Stimulated activated CD4-positive, alpha-beta T cell treated with anti-CD3 and anti-CD28 coated beads, Interleukin-4, amount 100 ng/mL, for 48 hours (primary cell): ENCODE measurements at places on chromosomes 11 and 22.
A peak's percentile ranks its signal among the peaks of the same experiment; 100 is the strongest.

- DNase-seq: no peak
Observed at GRCh38 chr11:119316729-119317591, at the start of gene MCAM. MCAM (minus strand) TSS chr11:119317130; CDS start chr11:119317101, 29 bp downstream.

DNA sequence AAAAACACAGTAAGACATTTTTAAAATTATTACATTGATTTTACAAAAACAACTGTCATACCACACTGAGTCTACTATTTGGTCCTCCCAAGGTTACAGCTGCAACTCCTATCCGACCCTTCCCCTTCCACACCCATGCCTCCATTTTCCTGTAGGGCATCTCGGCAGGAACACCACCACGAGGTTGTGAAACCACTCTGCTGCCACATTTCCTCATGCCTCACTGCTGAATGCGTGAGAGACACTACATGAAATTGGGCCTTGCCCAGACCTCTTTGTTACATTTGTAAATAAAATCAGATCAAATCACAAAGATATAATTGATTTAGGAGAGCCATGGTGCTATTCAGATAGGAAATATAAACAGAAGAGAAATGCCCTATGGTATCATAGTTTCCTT is 2.0 kb downstream of the ARHGAP32 start:
- DNase-seq: no peak

- no peak for DNase-seq
Observed at GRCh38 chr22:49229483-49230193, 598.0 kb downstream of the BRD1 start.

DNA sequence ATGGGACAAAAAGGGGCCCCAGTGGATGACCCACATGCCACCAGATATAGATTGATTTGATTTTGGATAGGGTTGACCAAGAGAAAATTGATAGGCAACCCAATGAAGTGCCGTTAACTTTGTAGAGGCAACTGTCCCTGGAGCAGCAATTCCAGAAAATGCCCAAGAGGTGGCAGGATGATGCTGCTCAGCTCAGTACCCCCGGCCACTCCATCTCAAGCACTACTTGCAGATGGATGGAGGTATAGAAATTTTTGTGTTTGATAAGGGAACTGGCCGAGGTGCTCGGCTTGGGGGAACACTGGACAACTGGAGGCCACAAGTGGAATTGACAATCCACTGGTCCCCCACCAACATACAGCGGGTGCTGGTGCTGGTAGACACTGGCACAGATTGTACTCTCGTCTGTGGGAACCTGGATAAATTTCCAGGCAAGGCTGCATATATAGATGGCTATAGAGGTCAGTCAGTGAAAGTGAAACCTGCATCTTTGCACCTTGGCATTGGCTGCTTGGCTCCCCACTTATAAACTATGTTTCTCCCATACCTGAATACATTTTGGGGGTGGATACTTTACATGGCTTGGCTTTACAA is 86.3 kb downstream of the CCDC83 start:
- peak; percentile 29 for DNase-seq

- DNase-seq: no peak
Observed at GRCh38 chr11:19817265-19817851, 104.7 kb downstream of the NAV2 start.

DNA sequence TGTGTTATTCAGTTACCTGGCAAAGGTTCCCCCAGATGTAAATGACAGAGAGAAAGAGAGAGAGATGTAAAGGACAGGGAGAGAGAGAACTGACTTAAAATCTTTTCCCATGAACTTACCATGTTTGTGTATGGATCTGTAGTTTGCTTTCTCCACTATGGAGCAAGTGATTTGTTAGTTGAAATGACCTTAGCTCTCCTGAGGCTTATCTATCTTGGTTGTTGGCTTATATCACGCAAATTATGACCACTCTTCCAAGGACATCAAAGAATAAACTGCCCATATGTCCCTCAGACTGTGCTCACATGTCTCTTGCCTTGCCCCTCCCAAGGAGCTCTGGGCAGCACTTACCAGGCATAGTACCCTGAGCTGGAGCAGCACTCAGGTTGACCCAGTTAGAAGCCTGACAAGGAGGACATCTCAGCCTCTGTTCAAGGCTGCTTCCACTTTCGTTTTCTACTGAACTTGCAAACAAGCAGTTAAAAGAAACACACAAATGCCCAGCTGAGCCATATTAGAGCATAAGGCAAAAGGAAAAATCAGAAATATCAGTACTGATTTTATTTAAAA is 95.3 kb upstream of the RCN1 start:
- no peak for DNase-seq

- DNase-seq: no peak
Observed at GRCh38 chr22:24416095-24416494, 11.3 kb upstream of the ADORA2A start.

DNA sequence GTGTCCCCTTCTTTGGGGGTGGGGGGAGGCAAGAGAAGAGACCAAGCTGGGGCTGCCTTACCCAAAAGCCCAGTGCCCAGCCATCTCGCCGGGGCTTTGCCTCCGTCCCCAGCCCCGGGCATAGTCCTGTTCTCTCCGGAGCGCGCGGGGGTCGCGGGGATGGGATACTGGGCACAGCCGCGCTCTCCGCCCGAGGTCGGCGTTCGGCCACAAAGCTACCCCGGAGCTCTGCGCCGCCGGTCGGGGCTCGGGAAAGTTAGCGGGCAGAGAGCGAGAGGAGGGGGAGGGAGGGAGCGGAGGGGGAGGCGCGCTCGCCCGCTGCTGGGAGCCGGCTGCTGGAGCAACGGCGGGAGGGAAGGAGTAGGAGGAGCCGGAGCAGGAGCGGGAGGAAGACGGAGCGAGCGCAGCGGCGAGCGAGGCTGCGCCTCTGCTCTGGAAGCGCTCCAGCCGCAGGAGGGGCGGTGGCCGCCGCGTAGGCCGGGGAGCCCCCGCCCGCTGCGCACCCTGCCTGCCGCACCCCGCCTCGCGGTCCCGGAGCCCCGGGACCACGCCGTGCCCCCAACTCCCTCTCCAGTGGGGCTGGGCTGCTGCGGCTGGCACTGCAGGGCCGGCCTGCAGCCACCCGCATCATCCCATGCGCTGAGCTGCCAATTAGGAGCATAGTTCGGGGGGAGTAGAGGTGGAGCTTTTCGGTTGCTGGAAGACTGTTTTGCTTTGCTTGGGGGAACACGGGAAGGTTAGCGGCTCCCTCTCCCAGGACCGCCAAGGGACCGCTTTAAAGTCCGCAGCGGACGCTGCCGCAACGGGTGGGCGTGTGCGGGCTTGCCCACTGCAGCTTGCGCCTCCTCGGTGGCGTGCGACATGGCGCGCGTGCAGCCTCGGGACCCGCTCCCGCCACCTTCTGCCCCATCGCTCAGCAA is at the start of gene SCN4B:
TSS of gene SCN4B (minus strand) at position 272 of the 920 bp plus-strand sequence. CDS start at position 122, 150 bp downstream.
- no peak for DNase-seq

- no peak for DNase-seq
Observed at GRCh38 chr11:66331542-66332370, 4.5 kb downstream of the RIN1 start.

DNA sequence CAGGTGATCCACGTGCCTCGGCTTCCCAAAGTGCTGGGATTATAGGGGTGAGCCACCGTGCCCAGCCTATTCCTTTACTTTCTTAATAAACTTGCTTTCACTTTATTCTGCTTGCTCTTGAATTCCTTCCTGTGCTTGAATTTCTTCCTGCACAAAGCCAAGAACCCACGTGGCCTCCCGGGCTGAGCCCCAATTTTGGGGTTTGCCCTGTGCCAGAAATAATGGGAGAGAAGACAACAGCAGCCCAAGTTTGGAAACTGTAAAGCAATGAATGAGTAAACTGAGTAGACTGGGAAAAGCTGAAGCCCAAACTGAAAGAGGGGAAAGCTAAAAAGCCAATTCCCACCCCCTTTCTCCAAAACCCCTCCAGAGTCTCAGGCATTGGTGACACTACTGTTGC is 136.4 kb downstream of the NECTIN1 start:
- DNase-seq: no peak

DNA sequence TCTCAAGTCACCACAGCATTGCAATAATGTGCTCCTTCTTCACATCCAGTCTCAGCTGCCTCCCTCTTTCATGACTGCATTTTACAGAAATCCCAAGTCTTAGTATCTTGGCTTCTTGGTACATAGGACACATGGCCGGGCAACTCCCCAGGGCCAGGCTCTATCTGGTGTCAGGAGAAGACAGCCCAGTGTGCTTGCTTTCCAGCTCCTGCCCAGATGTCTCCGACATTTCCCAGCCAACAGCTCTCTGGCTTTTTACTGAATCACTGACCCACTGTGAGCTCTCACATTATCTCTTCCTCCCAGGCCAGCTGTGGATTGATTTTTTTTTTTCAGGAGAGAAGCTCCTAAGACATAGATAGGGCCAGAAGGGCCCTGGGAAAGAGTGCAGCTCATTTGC is 346.0 kb upstream of the C11orf87 start:
- DNase-seq: no peak

- no peak for DNase-seq
Observed at GRCh38 chr22:29951791-29952413, 68.9 kb downstream of the MTMR3 start.

- DNase-seq: peak; percentile 7
Observed at GRCh38 chr11:22666688-22667439, 453 bp downstream of the GAS2 start.

DNA sequence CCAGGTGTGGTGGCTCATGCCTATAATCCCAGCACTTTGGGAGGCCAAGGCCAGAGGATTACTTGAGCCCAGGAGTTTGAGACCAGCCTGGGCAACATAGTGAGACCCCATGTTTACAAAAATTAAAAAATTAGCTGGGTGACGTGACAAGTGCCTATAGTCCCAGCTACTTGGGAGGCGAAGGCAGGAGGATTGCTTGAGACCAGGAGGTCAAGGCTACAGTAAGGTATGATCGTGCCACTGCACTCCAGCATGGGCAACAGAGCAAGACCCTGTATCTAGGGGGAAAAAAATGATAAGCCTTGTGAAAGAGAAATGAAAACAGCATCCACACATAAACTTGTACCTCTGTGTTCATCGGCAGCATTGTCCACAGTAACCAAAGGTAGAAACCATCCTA is 8.1 kb upstream of the CCND1 start:
- DNase-seq: no peak

- no peak for DNase-seq
Observed at GRCh38 chr22:24037851-24038765, 27.0 kb downstream of the CABIN1 start.

GRCh38 chr11:67301313-67301921 is 1.9 kb upstream of the SSH3 start:
- DNase-seq: no peak

DNA sequence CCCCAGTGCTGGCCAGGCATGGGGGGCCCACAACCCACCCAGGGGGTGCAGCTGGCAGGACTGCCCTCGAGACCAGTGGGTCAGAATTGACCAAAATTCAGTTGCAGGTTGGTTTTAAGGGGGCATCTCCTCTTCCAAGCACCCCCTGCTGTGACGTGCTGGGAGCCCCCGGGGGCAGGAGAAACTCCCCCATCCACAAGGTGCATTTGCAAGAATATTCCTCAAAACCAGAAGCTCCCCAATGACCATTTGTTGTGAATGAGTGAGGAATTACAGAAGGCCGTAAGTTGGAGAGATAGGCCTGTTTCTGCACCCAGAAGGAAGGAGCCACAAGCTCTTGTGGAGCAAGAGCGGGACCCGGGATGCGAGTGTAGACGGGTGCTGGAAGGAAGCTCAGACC is 414.5 kb downstream of the BRD1 start:
- no peak for DNase-seq

GRCh38 chr11:83070044-83070701 is 1.5 kb downstream of the RAB30 start:
- no peak for DNase-seq
